8988T (cell line): ENCODE measurements at places on chromosomes 5 and 9.

DNA sequence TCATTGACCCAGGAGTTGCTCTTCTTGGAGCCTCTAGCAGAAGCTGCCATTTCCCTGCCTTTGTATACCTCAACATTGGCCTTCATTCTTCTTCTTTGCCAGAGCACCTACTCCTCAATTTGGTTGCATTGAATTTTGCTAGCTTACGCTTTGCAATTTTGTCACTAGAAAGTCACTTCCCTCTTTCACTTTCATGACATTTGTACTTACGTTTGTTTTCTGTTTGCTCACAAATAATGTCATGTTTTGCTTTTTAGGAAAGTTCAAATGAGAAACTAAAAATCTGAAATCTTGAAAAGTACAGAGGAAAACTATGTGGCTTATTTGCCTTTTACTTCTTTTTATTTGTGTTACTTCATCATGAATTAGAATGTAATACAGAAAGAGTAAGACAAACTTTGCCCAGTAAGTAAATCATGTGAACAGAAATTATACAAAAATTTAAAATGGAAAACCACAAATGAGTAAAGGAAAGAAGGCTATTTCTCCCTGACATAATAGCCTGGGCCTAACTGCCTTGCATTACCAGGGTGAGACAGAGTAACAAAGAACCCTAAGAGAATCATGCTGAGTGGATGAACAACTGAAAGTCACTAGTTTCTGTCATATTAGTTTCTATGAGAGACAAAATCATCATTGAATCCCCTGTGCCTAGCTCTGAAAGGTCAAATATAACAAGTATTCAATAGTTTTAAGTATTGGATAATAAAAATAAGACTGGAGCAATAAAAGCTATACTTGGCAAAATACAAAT, 7.4 kb upstream of the IFNA1 start:
- DNase-seq: no peak

- no peak for DNase-seq
Measured at GRCh38 chr5:148176480-148176879, 8.1 kb downstream of the SPINK14 start.

- DNase-seq: no peak
Measured at GRCh38 chr9:115462623-115463022, 344.7 kb upstream of the TNC start.

GRCh38 chr9:135069558-135070197, 17.8 kb upstream of the OLFM1 start:
- no peak for DNase-seq

GRCh38 chr5:179495906-179496455, 54.4 kb upstream of the RUFY1 start:
- DNase-seq: peak; percentile 75

- no peak for DNase-seq
Measured at GRCh38 chr9:129390541-129390940, 212.5 kb upstream of the IER5L start.

DNA sequence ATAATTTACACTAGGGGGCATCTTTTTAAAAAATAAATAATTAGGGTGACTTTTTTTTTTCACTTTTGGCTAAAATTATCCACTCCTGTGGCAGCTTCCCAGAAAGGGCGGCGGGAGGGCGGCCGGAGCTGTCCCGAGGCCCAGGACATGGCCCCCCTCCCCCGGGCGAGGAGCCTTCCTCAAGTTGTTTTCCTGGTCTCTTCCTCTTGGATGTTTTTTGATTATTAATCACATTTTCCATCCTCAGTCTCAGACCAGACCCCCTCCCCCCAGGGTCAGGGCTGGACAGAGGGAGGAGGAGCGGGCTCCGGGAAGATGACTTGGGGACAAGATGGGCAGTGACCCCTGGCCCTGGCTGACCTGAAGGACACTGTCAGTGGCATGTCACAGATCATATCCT, 4.7 kb upstream of the CNTFR start:
- no peak for DNase-seq

DNA sequence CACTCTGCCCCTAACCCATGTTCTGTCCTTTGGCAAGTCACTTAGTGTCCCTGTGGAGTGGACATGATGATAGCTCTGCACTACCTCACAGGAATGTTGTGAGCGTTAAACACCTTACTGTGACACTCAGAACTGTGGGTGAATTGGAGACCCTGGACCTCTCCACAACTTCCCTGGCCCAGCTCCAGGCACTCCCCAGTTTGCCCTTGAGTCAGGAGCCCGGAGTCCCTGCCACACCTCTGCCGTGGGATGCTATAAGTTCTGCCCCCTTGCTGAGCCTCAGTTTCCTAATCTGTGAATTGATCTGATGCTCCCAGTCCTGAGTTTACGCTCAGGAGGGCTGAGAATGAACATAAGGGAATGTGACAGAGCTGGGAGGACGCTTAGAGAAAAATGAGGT, 34.4 kb downstream of the GSN start:
- DNase-seq: no peak
